ENCODE measurements at places on chromosomes 5 and 9. TPM values are rescaled to one million over a fixed set of nuclear protein-coding genes. Genes with fewer than 3 reads are reported as not detected.
A peak's percentile ranks its signal among the peaks of the same experiment; 100 is the strongest.

OR2S2 gene
- total RNA-seq = 0.11 TPM

DNA sequence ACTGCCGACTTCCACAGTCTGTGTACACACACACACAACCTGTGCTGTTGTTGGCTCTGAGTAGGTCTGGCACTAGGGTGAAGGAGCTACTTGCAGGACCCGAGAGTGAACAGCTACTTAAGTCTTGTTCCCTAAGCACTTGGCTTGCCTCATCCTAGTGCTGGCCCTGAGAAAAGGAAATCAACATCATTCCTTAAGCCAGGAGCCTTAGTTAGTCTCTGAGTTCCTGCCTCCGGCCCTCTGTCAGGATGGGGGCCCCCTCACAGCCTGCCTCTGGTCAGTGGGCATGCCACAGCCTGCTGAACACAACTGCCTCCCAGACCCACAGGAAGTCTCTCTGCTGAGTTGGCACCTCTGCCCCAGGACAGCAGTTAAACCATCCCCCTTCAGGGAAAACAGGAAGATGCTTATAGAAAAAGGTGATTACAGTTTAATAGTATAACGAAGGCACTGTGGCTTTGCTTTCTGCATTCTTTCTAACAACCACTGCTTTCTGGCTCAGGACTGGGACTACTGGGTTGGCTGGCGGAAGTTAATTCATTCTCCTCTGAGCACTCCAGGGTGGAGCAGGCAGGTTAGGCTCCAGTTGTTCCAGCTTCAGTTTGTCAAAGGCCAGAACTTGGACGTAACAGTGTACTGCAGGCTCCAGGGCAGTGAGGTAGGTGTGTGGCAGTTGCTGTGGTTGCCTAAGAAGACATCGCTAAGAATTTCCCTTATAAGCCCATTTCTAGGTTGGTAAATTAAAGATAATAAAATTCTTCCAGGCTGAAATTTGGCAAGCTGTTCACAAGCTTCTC lies 2.8 kb downstream of the MAMDC2 start:
- DNase-seq = no peak

DNA sequence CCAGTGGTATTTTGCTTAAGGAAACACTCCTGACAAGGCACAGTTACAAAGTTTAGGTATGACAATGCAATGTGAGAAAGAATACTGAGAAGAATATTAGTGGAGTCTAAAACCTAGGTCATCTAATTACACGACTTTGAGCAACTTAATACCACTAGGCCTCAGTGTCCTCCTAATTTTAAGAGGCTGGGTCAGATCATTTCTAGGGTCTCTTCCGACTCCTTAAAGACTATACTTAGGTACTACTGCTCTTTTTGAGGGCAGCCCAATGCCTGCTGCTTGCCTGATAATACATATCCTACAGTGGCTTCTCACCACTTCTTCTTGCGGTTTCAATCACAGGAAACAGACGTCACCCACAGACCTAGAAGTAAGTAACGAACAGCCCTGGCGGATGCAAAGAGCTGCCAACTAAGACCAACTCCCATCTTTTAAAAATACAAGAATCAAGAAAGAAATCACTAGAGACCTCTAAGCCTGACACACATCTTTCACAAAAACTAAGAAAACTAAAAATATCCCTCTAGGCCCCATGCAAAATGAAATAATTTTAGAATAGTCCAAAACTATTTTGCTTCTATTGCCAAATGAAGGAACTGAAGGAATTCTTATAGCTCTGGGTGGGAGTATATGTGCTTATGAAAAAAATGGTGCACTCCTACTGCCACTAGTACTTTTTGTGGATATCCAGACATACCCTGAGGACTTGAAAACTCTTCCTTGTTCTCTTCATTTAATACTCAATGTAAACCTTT lies 13.1 kb downstream of the DIAPH1 start:
- DNase-seq = no peak

DNA sequence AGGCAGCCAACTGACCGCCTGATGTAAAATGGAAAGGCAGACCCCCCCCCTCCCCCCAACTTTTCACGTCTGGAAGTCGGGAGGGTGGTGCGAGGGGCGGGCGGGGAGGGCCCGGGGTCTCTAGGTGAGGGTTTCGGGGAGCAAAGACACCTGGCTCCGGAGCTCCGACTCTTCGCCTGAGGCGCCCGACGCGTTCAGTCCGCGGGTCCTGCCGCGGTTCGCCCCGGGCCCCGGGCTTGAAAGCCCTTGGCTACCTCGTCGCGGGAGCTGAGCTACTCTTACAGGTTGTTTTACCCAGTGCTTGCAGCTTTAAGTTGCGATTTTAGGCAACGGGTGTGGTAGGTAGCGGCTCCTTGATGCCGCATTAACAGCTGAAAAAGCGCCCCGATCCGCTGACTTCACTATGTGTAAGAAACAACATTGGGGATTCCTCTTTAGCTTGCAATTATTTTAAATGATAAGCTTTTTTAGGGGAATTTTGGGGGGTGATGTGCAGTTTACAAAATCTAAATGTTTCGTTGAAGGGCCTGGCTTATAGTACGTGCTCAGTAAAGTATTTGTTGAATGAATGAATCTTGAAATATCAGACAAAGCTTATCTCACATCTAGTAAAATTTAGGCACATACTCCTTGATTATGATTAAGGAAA lies 722 bp downstream of the CDC42SE2 start:
- peak; percentile 59 for DNase-seq

DNA sequence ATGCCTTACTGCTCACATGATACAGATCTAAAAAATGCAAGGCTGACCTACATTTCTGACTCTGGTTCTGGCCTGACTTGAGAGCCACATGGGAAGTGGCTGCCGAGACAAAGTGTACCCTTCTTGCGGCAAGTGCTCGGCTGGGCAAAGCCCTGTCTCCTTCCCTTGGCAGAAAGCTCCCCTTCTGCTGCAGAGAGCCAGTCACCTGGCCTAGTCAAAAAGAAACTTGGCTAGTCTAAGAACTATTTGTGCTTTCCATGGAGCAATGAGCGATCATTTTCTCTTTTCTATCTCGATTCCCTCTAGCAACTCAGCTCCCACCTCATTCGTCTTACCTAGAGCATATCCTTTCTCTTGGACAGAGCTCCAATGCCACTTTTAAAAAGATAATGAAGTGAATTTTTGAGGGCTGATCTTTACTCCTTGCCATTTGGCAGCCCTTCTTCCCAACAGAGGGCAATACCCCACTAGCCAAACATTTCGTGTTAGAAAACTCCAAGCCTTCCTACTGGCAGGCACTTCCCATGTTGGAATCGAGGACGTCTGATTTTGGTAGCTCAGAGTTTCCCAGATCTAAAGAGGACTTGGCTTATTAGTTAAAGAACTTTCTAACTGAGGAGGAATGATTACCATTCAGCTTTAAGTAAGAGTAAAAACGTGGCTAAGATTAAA lies 108.1 kb upstream of the PRRC1 start:
- peak; percentile 49 for DNase-seq

SEMA5A gene
- 40.1 TPM for total RNA-seq

- DNase-seq = peak; percentile 36
These were observed 1.8 kb downstream of the UBAP2 start for GRCh38 chr9:34046784-34047379.

CACNA1B gene
- not detected for total RNA-seq

All from GM23248 (cell line).